ENCODE measurements at places on chromosomes 7 and 10.

- DNase-seq, result no peak
Observed at GRCh38 chr10:93254180-93254853, 180.6 kb downstream of the CYP26A1 start.

DNA sequence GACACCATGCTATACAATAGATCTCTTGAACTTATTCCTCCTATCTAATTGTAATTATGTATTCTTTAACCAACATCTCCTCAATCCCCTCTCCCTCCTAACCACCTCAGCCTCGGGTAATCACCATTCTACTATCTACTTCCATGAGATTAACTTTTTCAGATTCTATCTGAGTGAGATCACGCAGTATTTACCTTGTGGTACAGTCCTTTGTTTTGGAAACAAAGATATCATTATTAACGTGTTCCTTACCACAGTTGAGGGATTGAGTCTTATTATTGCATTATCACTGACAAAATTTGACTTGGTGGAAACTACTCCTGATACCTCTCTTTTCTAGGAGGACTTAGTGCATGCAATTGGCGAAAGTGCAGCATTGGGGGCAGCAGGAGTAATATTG, 26.0 kb upstream of the HYAL4 start:
- DNase-seq, result no peak

DNA sequence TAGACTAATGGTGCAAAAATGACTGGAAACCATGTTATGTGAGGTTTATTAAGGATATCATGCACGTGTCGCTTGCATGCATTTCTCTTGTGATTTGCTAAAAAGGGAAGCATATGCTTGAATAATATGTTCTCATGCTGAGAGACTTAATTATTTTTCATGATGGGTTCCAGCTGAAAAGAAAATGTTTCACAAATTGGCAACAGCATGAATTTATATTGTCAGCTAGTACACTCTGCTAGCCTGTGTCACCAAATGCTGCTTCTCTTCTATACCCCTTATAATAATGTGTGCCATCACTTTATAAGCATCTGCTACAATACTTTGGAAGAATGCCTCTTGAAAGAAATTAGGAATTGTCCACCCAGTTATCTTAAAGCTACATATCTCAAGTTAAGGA, 63.0 kb downstream of the GNAI1 start:
- no peak for DNase-seq

DNA sequence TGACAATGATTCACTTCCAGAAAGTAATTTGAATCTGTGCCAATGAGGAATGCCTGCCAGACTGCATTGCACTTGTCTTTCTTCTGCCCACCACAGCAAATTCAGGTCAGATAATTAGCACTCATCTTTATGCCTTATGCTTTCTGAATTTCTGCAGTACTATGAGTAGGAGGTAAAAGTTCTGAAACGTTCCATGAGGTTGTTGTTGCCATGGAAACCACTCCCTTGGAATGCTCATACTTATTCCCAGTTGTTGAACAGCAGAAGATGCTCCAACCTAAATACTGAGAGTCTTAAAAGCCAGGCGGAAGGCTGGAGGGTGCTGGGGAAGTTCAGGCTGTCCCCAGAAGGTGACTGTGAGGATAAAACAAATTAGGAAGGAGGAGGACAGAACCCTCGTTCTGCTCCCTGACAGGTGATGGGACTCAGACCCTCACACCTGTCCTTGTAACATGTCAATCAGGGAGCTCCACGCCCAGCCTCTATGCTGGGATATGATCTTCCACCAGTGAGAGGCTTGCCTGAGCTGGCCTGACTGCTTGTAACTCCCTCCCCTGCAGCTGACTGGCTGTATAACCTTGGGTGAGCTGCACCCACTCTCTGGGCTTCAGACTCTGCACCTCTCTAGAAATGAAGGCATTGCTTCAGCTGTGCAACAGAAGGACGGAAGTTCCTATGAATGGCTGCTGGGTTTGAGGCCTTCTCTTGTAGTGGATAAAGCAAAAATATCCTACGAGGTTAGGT, 554.3 kb upstream of the MGMT start:
- no peak for DNase-seq

DNA sequence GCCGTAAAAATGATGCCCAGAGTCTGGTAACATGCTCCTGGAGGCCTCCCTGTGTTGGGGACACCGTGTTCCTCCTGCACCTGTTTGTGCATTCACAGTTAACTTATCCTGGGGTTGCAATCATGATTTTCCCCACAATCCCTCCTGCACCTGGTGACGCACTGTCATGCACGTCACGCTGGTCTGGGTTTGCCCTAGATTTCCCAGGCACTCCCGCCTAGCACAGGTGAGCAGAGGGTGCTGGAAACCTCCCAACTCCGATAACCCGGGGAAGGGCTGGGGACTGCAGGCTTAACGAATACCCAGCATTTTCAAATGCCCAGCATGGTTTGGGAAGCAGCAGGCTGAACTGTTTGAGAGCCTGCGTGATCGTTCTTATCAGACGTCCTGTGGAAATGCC, 427.1 kb downstream of the TCERG1L start:
- DNase-seq, result no peak

- no peak for DNase-seq
Observed at GRCh38 chr10:128275388-128276177, 149.4 kb upstream of the MKI67 start.

- no peak for DNase-seq
Observed at GRCh38 chr7:143176128-143176527, 7.1 kb upstream of the TAS2R39 start.

DNA sequence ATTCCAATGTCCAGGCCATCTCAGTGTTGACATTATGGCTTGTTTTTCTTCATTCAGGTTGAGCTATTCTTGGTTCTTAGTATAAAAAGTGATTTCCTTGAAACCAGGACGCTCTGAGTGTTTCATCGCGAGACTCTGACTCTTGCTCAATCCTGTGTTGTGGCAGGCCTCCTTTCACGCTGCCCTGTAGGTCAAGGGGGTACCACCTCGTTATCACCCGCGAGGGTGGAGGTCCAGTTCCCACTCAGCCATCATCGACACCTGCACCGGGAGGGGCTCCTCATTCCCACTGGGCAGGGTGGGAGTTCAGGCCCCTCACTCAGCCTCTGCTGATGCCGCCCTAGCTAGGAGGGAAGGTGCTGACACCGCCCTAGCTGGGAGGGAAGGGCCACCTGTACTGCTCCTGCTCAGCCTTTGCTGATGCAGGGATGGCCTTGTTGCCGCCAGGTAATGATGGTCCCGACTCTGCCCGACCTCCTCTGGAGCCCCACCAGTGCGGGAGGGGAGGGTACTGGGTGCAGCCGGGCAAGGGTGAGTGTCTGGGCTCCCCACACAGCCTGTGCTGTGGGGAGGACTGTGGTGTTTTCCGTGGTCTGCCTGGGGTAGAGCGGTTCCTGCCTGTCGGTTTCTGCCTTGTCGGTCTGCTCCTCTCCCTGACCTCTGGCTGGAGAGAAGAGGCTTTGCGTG, 16.4 kb downstream of the IQCE start:
- no peak for DNase-seq

Data from fibroblast of skin of right quadriceps (primary cell).